ENCODE measurements at places on chromosomes 7 and 10.

- no peak for DNase-seq
Measured at GRCh38 chr7:43658718-43659548, 70.4 kb downstream of the COA1 start.

- DNase-seq = no peak
Measured at GRCh38 chr7:47510192-47510591, 71.7 kb downstream of the TNS3 start.

- no peak for DNase-seq
Measured at GRCh38 chr7:87541648-87542047, 59.0 kb downstream of the ABCB1 start.

- DNase-seq = no peak
Measured at GRCh38 chr7:11538751-11539299, 293.2 kb downstream of the THSD7A start.

- no peak for DNase-seq
Measured at GRCh38 chr10:34001087-34001580, 666.7 kb upstream of the NRP1 start.

DNA sequence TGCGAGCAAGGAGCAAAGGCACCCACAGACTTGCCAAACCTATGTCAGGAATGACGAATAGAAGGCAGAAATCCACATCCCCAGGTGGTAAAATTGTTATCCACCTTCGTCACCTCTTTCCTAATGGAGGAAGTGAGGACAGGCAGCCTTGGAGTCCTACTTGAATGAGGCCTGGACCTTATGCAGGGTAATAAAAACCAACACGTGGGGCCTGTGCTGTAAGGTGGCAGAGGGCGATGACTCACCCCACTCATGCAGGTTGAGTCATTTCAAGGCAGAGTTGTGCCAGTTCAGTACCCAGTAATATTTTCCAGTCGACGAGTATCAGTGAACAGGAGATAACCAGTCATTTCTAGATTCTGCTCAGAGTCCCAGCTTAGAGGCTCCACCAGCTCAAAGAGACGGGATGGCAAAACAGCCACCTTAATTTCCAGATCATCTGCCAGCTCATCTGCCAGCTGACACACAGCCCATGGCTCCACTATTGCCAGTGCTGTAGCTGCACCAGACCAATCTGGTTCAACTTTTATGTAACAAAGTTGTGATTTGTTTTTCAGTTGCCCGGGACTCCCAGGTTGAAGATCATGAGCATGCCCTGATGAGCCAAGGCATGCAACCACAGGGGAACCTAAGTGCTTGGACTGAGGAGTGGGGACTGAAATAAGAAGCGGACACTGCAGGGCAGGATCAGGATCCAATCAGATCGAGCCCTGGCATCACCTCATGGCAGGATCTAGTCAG lies 176.2 kb upstream of the ITGB1 start:
- peak; percentile 48 for DNase-seq

GRCh38 chr10:70584366-70584765 lies 18.2 kb downstream of the PRF1 start:
- DNase-seq = no peak

- DNase-seq = no peak
Measured at GRCh38 chr10:102497545-102497944, 5.0 kb downstream of the ACTR1A start.

- no peak for DNase-seq
Measured at GRCh38 chr7:14376711-14377110, 387.2 kb upstream of the ETV1 start.

DNA sequence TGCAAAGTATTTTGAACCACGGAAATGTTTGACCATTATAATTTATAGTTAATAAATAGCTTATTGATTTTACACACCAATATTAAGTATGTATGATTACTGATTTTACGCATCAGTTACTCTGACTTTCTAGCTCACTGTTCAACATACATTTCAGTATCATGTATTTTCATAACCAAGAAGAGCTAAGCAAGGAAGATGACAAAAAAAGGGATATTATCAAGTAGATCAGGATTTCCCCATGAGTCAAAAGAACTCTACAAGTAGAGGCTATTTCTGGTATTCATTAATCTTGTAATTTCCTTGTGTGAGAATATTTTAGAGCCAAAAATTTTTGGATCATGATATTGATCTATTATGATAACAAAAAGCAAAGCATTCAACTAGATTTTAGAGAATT lies 131.6 kb downstream of the AGMO start:
- no peak for DNase-seq

DNA sequence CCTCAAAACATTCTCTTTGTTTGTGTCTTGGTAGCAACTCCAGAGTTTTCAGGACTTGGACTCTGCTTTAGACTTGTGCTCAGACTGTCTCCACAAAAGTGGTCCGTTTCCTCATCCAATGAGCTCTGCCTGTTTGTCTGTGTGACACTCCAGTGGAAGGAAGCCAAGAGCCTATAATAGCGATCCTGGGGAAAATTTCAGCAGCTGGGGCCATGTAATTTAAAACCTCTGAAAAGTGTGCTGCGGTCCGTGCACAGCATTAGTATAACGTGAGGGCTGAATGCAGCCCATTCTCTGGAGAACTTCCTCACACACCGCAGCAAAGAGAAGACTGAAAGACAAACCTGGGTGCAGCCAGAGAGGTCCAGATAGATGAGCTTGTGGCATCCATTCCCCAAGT lies at the start of gene LRRC17:
Gene LRRC17, plus strand, starts transcription at position 259 of the 400 bp plus-strand sequence. CDS start 20,914 bp downstream, outside the sequence.
- DNase-seq = no peak

- no peak for DNase-seq
Measured at GRCh38 chr7:5689716-5690115, 91.7 kb downstream of the RNF216 start.
